Germinal center (tissue), 1 donor: ENCODE measurements at places on chromosomes 7 and 10.

DNA sequence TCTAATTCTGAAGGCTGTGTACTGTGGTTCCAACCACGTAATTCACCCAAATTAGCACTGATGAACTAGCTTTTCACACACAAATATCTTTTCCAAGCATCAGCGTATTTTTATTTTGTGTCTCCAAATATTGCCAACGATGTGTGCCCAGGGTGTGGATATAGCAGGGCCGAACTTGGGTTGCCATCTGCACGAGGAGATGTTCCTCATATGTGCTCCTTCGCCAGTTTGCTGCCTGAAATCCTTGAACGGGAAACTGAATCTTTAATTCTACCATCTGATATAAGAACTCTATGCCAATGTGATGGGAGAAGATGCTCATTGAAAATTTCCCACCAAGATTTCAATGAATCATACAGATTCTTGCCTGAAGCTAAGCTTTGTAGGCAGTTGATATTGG is 121.5 kb upstream of the ZNF438 start:
- no peak for DNase-seq

DNA sequence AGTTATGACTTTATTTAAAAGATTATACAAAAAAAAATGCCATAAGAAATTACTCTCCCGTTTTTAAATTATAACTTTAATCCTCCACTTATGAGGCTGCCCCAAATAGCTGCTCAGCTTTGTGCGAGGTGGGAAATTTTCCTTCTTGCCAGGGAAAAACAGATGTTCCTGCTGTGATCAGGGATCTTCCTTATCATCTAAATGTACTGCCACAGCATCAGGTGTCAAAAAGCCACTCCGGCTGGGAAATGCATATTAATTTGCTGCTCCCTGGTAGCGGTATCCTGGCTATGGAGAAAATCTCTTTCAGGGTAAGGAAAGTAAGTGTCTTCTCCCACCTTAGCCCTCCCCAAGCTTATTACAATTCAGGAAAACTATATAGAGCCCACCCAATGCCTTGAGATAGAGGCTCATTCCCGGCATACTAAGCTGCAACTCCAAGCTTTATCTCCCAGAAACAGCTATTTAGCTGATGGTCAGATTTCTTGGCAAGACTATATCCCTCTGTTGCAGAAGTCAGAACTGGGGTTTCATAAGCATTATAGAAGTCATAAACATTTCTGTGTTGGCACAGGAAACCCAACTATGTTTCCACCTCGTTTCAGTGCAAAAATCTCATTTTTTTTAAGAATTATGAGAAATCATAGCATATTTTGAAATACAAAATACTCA is 360.4 kb downstream of the PARD3 start:
- DNase-seq, result no peak

DNA sequence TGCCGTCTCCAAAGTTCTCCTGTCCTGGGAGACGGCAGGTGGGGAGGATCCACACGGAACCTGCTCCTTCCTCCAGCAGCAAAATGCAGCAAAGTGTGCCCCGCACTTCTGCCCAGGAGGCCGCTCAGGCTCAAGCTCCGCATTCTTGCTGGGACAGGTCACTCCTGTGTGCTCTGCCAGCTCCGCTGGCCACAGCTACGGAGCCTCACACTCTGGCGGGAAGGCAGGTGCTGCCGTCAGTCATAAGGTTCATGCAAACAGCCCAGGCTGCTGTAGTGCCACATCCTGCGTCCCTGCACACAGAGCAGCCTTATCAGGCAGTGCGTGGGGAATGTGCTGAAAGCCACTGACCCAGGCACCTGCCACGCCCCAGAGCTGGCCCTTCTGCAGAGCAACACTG is 22.4 kb downstream of the ADGRA1 start:
- no peak for DNase-seq

DNA sequence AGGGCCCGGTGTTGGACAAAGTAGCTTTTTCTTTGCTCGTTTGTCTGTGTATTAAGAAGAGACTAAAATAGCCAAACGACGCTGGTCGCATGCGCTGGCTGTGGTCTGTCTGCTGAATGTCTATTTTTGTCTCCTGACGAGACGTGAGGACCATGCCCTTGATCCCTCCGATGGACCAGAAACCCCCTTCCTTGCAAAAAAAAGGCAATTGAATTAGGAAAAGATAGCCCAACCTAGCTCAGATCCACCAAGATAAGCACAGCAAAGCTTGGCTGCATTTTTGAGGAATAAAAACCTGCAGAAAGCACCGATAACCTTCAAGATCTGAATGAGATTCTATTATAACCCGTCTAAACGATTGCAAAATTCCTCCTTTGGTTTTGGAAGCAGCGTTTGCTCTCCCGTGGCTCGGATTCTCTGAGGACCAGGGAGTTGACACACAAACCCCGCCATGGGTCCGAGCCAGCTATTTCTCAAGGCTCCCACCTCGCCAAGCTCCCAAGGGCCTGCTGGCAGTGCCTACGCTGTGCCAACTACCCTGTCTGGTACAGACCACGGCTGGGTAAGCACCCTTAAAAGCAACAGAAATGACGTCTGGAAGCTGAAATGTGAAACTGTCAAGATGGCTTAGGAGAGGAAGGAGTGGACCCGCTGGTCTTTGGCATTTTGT is 17.7 kb upstream of the TTYH3 start:
- DNase-seq, result no peak

- no peak for DNase-seq
These were observed 497.3 kb downstream of the SORCS3 start for GRCh38 chr10:105138358-105138757.

GRCh38 chr7:135801045-135801693 is 52.6 kb upstream of the FAM180A start:
- DNase-seq, result peak; percentile 64
